Activated T-helper 1 cell treated with Interleukin-2 at 50 U/mL for 16 hours (primary cell): ENCODE measurements at places on chromosomes 11 and 22.

DNA sequence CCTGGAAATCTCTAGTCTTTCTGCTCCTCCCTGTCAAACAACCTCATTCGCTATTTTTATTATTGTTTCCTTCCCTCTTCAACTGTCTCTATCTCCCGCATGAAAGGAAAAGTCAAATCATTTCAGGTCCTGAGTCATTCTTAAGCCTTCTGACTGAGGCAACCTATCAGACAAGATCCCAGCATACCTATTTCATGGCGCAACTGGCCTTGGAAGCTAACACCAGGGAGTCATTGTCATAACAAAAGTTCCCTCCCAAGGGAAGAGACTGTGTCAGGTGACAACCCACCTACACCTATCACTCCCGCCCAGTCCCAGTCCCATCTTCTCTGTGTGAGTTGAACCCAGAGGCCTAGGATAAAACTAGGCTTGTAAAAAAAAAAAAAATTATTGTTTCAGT is 10.2 kb upstream of the ARHGAP42 start:
- no peak for DNase-seq

DNA sequence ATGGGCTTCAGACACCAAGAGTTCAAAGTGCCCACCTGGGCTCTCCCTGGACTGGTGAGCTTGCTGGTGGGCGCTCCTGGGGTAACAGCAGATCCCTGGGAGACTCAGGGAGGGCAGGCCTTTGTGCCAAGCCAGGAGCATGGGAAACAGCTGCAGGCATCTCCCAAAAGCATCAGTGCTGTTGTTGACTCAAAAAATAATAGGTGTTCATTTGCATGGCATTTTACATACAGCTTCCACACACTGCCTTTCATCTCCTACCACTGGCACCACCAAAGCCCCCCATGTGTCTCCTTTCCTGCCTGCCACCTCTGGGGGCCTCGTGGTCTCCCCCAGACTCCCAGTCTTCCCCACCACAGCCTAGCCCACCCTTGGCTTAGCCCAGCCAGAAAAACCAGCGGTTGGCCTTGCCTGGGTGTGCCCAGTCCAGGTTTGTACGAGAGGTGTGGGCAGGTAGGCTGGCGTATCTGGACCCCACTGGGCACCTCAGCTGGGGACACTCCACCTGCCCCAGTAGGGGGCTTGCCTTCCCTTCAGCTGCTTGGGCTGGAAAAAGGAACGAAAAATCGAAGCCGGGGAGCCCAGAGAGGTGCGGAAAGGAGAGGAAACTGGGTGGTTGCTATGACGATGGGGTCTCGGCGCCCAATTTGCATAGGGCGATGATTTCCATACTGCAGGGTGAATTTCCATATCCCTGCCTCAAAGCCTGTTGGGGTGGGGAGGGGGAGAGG is 15.0 kb downstream of the POU2F3 start:
- DNase-seq = no peak

DNA sequence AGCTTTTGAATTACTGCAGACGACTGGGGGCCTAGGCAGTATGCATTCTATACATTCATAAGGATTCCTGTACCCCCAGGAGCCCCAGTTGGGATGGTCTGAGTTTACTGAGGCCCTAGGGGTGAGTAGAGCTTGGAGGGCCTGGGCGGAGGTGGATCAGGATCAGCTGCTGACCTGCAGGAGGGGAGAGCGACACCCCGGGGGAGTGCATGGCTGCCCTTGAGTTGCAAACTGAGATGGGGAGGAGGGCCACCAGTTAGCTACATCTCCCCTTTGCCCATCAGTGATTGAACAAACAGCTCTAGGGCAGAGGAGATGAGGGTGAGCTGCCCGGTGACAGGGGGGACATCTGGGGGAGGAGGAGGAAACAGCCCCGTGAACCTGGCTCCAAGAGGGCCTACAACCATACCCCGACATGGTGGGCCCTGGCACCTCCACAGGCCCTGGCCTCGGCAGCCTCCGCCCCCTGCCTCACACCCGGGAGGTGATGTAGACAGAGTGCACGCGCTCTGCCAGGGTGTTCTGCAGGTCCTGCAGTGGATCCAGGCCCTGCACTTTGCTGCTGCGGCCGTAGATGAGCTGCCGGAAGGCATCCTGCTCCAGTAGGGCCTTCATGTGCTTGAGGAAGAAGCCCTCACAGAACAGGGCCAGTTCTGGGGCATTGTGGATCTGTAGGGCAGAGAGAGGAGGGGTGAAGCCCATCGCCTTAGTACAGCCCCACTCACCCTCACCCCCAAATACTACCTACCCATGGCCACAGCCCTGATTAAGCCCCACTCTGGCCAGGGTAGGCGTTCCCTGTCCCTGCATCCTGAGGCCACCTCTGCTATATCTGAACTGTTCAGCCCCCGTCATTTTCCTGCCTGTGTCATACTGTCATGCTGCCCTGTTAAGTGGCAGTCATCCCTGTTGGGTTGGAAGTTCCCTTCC is 46.8 kb downstream of the NAT10 start:
- DNase-seq = no peak

GRCh38 chr11:33859306-33859705 is 32.6 kb downstream of the LMO2 start:
- no peak for DNase-seq

- DNase-seq = no peak
Observed at GRCh38 chr11:78714539-78714938, 139.9 kb upstream of the NARS2 start.

- DNase-seq = no peak
Observed at GRCh38 chr22:39253435-39254070, 8.8 kb upstream of the PDGFB start.

GRCh38 chr11:13309156-13309555 is 31.6 kb downstream of the BMAL1 start:
- DNase-seq = no peak

- DNase-seq = no peak
Observed at GRCh38 chr11:1810761-1811160, 24.0 kb upstream of the SYT8 start.

GRCh38 chr11:12618743-12619540 is 55.3 kb upstream of the TEAD1 start:
- no peak for DNase-seq

- no peak for DNase-seq
Observed at GRCh38 chr11:76215941-76216340, 9.6 kb upstream of the WNT11 start.

- DNase-seq = no peak
Observed at GRCh38 chr11:808427-809286, 1.1 kb upstream of the RPLP2 start.

DNA sequence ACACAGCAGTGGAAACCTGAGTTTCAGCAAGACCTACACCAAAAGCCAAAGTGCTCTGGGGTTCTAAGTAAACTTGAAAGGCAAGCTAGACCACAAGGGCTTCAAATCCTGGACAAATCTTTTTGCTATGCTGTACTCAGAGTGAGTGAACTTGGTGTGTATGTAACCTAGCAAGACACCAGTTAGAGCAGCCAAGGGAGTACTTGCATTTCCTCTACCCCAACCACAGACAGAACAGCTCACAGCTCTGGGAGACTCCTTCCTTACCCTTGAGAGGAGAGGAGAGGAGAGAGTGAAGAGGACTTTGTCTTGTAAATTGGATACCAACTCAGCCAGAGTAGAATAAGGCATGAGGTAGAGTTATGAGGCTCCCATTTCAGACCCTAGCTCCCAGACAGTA is 71.4 kb downstream of the CTSC start:
- DNase-seq = no peak

DNA sequence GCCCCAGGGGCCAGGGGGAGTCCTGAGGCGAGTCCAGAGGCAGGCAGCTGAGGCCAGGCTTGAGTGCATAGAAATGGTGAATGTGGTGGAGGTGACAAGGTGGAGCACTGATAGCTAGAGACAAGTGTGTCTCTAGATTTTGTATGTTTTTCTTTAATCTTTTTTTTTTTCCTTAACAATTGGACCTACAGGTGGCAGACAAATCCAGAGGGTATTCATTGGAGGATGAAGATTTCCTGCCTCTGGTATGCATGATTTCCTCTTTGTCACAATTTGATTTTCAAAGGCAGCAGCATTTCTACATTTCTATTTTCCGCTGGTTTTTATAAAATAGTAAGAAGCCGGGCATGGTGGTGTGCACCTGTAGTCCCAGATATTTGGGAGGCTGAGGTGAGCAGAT is 47.7 kb upstream of the DKK3 start:
- no peak for DNase-seq

GRCh38 chr11:102256251-102256650 is 61.0 kb upstream of the BIRC3 start:
- DNase-seq = no peak

- no peak for DNase-seq
Observed at GRCh38 chr11:5691964-5692361, 2.4 kb downstream of the TRIM22 start.

DNA sequence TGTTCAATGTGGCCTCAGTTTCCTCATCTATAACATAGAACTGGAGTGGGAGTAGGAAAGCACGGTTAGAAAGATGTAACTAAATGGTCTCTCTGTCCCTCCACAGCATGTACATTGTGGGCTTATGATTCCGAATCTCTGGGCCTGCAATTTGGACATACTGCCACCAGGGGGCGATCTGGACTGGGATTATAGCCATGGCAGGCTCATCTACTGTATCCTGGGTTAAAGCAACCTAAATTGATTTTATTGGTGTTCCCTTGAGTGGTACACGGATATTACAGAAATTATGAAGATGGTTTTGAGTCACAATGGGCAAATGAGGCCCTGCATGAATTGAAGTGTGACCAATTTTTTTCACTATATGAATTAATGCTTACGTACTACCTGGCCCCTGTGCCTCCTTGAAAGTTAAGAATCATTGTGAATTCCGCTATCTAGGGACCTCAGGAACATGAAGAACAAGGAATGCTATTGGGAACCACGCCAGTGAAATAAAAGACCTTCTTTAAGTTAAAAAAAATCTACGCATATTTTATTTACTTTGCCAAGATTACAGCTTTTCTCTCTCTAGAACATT is 32.9 kb downstream of the TST start:
- DNase-seq = no peak

- no peak for DNase-seq
Observed at GRCh38 chr22:20798218-20798617, 24.3 kb downstream of the SERPIND1 start.

DNA sequence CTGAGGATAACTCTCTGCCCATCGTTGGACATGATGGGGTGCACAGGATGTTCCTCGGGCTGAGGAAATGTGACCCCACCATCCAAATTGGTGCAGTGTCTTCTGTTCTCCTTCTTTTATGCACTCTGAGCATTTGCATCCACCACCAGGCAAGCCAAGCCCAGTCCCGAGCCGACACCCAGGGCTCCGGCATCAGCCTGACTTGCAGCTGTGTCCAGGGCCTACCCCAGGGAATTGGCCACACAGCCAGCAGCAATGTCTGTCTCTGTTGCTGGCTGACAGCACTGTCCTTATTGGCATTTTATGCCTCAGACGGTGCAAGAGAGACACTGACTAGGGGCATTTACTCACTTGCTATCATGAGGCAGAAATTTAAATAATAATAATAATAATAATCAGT is 25.4 kb upstream of the CPT1A start:
- DNase-seq = no peak

DNA sequence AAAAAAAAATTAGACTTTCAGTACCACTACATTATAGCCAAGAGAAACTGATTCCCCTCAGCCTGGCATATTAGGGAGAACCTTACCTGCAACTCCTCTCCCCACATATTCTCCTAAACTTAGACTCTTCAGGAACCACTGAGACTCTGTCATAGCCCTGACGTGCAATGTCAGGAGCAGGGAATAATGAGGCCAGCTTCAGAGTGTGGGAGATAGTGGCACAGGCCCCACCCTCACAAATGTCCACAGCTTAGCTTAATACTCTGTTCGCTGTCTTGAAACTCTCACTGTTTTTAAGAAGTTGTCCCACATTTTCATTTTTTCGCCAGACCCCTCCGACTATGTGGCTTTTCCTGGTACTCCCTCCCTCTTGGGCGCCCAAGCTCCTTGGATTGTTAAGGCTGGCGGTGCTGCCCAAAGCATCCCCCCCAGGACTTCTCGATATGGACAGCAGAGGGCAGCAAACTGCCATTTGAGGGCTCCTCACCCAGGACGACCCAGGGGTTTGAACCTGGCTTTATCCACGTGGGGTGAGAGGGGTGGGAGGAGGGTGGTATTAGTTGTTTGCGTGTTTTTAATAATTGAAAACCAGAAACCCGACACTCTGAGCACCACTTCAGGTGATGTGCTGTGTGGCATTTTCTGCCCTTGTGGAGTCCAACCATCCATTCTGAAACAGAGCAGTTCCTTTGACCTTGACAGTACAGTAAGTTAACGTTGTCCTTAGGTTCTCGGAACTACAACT is 45.2 kb upstream of the RASSF10 start:
- DNase-seq = peak; percentile 9

DNA sequence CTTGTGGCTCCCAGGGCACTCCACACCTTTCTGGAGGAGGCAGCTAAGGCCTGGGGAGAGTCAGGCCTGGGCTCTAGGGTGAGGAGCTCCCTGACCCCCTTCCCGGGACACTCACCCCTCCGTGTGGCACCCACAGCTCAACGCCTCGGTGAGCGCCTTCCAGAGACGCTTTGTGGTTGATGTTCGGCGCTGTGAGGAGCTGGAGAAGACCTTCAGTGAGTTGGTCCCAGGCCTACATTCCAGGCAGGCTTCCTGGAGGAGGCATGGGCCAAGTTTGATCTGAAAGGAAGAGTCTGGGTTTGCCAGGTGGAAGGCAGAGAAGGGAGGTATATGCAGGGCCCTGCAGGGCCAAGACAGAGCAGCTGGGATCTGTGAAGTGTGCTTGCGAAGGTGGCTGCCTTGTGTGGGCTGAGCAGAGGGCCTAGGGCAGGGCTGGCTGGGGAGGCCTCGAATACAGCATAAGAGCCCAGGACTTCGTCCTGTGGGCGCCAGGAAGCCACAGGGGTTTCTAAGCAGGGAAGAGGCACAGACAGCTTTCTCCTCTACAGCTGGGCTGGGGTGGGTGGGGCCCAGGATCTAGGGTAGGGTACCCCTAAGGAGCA is 2.9 kb downstream of the TCIRG1 start:
- no peak for DNase-seq

DNA sequence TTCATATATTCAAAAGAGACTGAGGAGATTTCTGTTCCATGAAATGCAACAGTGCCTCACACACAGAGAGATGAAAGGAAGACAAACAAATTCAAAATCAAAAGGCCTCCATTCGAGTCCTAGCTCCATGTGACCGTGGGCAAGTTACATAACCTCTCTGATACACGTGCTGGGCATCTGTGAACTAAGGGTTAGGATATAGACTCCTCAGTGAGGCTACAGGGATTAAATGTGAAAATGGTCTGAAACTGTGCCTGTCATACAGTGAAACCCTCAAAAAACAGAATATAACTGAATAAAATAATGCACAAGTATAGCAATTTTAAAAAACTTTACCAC is 111.8 kb upstream of the MTMR2 start:
- DNase-seq = no peak

GRCh38 chr11:131888230-131888855 is 517.9 kb downstream of the NTM start:
- no peak for DNase-seq

DNA sequence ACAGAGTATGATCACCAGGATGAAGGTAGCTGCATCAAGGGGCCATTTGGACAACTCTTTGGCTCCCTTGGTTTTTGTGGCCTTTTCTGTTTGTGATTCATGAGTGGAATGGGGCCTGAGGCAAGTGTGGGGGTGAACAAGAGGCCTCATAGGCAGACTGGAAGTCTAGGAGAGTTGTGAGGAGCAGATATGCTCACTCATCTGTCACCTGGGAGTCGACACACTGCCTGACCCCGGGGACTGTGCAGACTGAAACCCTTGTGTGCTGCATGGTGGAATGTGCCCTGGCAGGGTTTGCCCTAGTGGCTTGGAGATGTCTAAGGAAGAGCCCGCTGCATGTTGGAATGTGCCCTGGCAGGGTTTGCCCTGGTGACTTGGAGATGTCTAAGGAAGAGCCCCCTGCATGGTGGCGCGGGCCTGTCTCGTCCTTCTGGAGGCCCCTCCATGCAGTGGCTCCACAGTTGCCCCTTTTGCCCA is 60.0 kb downstream of the MED15 start:
- no peak for DNase-seq

GRCh38 chr22:26168330-26168851 is 871 bp upstream of the SEZ6L start:
- no peak for DNase-seq
